ENCODE measurements at places on chromosomes 12 and 14.

- no peak for DNase-seq
Observed at GRCh38 chr14:103104654-103105452, 10.3 kb downstream of the EXOC3L4 start.

DNA sequence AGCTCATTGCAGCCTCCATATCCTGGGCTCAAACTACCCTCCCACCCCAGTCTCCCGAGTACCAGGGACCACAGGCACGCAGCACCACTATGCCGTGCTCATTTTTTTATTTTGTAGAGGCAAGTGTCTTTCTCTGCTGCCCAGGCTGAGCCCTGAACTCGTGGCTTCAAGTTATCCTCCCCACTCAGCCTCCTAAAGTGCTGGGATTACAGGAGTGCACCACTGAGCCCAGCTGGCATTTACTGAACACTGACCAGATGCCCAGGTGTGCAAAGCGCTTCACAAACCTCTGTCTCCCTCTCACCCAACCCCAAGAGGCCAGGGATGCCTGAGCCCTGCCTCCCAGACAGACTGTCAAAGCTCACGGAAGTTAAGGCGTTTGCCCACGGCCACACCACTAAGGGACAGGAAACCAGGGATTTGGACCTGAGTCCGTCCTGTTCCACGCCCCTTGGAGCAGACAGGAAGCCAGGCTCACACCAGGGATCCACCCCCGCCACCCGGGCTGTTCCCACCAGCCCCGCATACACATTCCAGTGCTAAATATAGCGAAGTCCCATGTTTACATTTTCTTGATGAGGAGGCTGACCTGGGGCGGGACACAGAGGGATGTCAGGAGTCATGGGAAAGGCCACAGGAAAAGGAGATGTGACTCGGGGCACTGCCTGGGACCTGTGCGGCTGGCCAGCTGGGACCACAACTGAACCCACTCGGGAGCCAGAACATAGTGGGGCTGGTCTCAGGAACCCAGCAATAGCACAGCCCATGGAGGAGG lies 51.2 kb downstream of the TESC start:
- no peak for DNase-seq

DNA sequence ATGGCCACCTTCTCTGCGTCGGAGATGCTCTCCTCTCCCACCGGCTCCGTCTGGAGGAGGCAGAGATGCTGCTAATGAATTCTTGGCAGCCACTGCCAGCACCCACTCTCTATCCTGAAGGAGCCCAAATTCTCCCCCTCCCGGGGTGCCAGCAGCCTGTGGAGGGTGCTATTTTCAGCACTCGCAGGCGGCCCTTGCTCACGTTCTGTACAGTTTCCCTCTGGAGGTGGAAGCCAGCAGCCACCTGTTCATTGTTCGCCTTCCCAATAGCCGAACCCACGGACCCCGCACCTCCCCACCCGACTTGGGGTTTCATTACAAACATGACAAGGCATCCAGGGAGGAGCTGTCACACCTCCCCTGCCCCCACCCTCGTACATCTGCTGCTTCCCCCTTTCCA lies 27.8 kb downstream of the SNRNP35 start:
- no peak for DNase-seq

DNA sequence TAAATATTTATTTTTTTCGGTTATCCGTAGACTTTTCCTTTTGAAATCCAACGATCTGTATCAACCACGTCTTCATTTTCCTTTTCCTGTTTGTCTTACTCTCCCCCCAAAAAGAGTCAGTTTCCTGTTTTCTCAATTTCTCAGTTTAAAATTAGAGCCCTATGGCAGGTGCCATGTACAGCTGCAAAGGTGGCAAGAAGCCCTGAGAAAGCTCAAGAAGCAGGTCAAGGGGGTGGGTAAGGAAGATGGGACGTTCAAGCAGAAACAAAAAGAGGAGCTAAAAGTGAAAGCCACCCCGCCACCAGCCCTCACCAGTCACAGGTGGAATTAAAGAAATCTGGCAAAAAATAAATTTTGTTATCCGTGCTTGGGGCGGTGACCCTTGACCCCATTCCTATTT lies 26.7 kb downstream of the SLC35E3 start:
- DNase-seq = no peak

Data from hematopoietic multipotent progenitor cell treated with erythropoietin and hydrocortisone succinate and interleukin-3 and kit ligand, for 8 days (in vitro differentiated cells).